Right atrium auricular region (tissue), 2 donors: ENCODE measurements at places on chromosomes 3 and 15.

GRCh38 chr3:46955801-46956259 is 20.7 kb downstream of the CCDC12 start:
- DNase-seq, result no peak

DNA sequence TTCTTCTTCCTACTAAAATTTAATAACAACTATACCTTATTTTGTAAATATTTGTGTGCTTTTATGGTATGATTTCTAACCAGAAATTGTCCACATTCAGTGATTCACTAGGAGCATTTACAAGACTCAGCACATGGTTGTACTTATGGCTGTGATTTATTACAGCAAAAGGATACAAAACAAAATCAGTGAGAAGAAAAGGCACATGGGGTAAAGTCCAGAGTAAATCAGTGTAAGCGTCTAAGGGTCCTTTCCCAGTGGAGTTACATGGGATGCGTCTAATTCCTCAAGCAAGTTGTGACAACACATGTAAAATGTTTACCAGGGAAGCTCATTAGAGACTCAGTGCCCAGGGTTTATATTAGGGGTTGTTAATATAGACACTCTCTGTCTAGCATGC is 31.1 kb downstream of the RNF13 start:
- no peak for DNase-seq

GRCh38 chr3:18847583-18848197 is 300.6 kb upstream of the KCNH8 start:
- no peak for DNase-seq

GRCh38 chr3:43345877-43346276 is 59.5 kb downstream of the SNRK start:
- no peak for DNase-seq

DNA sequence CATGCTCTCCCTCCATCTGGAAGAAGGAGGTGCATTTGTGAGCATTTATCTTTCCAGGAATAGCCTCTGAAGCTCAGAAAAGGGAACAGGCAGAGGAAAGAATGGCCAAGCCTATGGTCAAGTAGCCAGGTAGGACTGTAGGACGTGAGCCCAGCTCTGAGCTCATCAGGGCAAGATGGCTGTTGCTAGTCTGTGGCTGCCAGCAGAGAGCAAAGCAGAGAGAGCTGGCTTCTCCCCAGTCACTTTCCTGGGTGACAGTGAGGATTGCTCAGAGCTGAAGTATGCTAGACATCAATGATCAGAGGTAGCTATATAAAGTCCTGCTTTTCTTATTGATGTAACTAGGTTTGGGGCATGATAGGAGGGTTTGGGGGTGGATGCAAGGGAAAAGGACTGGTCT is 146.1 kb upstream of the SLC24A5 start:
- no peak for DNase-seq

GRCh38 chr3:48623851-48624547 is 2.4 kb upstream of the TMEM89 start:
- no peak for DNase-seq
